Stimulated activated CD8-positive, alpha-beta memory T cell treated with anti-CD3 and anti-CD28 coated beads, Interleukin-15, amount 100 ng/mL, for 24 hours (primary cell): ENCODE measurements at places on chromosomes 2 and 18.

DNA sequence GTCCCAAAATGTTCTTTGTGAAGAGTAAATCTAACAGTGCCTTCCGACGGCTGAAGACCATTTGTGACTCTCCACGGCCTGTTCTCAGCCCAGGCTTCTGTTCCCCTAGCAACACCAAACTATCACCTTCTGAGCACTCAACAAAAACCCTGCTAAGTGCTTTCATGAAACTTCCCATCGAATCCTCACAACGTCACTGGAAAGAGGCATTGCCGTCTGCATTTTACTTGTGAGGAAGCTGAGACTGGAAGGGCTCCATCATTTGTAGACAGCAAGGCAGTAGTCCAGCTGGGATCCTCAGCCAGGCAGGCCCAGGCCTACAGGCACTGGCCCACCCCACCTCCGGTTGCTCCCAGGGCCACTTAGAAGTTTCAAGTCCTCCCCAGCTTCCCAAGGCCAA lies 97.8 kb upstream of the POU3F3 start:
- no peak for DNase-seq

DNA sequence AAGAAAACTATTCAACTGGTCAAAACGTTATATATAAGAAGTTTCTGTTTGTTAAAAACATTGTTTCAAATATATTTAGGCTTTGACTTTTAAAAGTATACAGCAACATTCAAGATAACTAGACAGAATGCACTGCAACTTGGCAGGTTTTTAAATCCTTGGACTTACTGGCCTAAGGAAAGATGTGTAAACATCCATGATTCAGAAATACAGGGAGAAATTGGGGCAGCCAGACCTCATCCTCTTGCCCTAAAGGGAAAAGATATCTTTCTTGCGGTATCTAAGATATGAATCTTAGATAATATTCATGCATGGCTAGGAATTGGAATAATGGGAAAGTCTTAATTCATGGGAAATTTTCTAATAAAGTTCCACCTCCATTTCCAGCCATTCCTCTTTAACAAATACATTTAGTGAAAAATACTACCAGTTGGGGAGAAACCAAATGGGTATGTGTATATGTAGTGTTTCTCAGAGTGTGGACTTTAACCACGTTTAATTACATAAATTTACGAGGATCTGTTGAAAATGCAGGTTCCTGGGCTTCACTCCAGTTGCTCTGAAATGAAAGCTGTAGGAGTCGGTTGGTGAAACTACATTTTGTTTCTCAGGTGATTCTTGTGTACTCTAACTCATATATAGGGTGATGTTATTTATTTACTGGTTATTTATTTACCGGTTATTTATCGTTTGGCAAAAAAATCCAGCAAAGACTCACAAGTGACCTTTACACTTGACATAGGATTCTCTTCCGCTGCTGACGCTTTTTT lies 587 bp upstream of the TANK start:
- DNase-seq = no peak

DNA sequence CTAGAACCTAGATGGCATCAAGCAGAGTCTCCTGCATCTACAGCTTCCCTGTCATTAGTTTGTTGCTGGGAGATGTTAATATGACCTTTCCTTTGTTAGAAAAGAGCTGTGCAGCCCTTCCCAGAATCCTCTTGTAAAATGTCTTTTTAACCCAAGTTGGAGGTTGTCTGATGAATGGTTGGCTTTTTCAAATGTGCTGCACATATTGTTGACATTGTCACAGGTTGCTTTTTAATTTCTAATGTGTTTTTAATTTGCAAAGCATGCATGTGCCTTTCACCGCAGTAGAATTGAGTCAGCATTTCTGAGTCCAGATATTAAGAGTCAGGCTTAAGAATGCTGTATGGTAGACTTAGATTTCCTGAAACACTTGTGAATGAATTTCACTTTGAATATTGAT lies 120.8 kb downstream of the GREB1L start:
- DNase-seq = no peak

DNA sequence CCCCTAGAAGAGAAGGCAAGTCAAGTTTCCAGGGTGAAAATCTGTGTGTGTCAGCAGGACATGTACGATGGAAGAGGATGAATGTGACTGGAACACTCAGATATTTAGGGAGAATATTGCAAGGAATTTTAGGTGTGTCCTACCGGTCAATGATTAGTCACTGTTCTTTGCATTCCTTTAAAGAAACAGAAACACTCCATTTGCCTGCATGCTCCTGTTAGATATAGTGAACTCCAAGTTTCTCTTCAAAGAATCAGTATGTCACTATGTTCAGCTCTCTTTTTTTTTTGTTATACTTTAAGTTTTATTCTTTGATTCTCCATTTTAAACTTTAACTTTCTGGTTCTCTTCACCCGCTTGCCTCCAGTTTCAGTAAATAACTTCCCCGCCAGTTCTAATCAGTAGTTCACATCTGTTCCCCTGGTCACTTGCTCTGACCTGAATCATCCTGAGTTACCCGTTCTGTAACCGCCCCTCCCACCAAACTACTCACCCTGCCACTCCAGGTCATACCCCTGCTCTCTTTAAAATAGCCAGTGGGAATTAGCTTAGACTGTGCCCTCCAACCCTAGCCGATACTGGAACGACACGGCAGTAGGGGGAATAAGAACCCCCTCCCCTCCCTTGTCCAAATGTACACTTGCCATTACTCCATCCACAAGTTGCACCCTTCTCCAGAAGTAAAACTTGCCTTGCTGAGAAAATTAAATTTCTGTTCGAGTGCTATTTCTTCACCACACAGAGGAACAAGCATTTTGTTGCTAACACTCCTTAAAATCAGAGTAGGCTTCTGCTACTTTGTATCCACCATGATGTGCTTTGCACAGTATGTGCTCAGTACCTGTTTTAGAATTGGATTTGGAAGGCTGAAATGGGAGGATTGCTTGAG lies 268.4 kb downstream of the METTL4 start:
- no peak for DNase-seq

DNA sequence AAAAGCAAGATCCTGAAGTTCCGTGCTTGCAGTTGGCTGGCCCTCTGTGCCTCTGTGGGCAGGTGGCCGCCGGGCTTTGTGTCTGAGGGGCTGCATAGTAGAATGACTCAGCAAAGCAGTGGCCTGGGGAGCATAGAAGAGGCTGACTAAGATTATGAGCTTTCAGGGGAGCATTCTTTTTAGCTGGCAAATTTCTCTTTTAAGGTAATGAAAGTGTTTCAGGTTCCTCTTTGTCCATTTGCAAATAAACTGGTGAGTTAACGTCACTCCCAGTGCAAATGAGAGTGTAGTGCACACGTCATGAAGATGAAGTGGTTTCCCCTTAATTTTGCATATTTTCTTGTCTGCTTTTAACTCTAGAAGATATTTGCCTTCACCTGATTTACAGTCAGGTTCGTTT lies 98.6 kb downstream of the BCL2L11 start:
- no peak for DNase-seq

- DNase-seq = no peak
Measured at GRCh38 chr2:32427672-32428610, 71.1 kb downstream of the BIRC6 start.

DNA sequence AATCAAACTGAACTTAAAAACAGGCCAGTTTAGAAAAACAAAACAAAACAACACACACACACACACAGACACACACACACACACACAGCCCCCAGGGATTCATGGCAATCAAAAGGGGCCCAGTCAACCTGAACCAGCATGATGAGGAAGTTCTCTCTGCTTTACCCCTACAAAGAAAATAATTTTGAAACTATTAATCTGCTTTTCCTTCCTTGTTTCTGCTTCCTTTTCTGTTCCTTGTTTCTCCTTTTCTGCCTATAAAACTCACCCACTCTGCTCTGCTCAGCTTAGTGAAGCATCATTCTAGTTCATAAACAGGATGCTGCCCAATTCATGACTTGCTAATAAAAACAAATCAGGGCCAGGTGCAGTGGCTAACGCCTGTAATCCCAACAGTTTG lies 203.1 kb downstream of the RAB3GAP1 start:
- no peak for DNase-seq

- DNase-seq = no peak
Measured at GRCh38 chr2:53641290-53641689, 126.3 kb upstream of the CHAC2 start.

- DNase-seq = no peak
Measured at GRCh38 chr2:43130548-43130875, 95.9 kb downstream of the ZFP36L2 start.

GRCh38 chr2:136135921-136136906 lies 18.3 kb upstream of the CXCR4 start:
- DNase-seq = no peak

- no peak for DNase-seq
Measured at GRCh38 chr18:27411911-27412310, 226.8 kb upstream of the CHST9 start.

DNA sequence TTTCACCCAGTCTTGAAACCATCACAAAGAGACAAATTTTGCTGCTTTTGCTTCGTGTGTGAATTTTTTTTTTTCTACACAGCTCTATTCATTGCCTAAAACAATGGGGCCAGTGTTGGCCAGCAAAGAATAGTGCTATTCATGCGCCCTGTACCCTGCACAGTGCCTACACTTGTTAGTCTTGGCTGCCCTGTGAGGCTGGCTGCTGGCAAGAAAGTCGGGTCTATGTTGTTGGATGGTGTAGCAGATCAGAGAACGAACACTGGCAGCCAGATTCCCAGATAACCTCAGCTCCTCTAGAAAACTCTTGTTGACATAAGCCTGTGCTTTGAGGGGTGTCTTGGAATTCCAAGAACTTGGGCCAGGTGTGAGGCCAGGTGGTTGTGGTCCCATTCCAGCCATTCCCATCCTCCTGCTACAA lies 455.7 kb upstream of the TCF4 start:
- DNase-seq = no peak

GRCh38 chr2:128775217-128775913 lies 456.7 kb upstream of the HS6ST1 start:
- no peak for DNase-seq
